ENCODE measurements at places on chromosomes 1 and 21. TPM values are rescaled to one million over a fixed set of nuclear protein-coding genes. Genes with fewer than 3 reads are reported as not detected.
A peak's percentile ranks its signal among the peaks of the same experiment; 100 is the strongest.

Gene C1orf94
- polyA plus RNA-seq = 0.10 TPM

Gene LCE2B
- 0.53 TPM for polyA plus RNA-seq

Gene FCGR1A
- not detected for polyA plus RNA-seq

Gene KLHDC8A
- not detected for polyA plus RNA-seq

DNA sequence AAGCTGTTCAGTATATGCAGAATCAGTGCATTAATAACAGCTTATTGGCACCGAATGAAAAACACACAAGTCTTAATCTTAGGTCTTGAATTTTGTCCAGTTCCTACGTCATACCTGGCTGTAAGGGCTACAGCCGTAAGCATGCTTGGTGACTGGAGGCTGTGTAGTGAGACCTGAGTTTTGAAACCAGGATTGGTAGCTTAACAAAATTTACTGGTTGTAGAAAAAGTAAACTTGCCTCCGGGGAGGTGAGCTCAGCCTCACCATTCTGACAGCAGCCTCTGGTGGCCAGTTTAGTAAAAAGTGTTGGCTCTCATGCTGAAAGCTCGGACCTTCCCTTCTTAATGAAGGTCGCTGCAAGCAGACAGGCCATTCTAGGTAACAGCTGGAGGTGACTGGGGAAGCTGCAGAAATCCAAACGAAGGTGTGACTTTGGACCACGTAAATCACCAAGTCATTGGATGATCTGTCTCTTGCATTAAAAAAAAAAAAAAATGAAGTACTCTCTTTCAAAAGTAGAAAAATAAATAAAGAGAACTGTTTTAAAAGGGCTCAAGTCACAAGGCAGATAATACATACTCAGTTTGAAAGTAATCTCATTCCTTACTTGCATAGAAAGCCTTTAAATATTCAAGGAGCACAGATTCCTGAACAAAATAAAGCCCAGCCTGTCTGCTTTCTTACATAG is 48.9 kb downstream of the HLCS start:
- no peaks in the 10 kb centered on the region for H3K36me3 ChIP-seq
- H3K4me3 ChIP-seq = no peak overlapping the region
- H3K27ac ChIP-seq = no peak overlapping the region
- DNase-seq = peak; percentile 76

DNA sequence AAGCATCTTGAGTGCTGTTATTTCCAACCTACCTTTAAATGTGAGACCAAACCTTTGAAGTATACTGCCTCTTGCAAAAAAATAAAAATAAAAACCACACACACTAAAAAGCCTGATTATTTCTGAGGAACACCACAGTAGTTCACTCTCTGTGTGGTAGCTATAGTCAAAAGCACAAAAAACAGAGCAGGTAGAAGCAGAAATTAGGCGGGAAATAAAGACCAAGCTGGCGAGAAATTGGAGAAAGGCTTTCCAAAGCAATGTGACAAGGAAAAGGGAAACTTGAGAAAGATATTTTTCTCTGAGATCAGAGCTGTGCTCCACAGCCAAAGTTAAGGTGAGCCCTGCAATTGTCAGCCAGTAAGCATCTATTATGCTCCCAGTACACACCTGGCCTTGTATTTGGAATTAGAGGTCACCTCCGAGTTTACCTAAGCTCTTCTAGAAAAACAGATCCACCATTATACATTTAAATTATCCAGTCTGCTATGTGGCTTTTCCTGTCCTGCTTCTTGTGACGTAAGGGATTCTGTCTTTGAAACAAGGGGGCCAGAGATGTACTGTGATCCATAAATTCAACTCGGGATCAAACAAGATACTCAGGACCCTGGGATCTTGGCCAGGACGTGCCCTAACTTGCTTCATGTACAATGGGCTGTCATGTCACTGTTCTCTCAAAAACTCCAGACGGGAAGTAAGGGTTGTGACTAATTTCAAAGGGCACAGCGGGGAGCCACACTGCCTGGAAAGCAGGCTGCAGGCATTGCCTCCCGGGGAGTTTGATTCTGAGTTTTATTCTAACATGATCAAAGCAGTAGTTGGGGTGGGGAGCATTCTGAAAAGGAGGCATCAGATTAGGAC is 39.8 kb upstream of the RAB4A start:
- H3K36me3 ChIP-seq = no peaks in the 10 kb centered on the region
- H3K4me3 ChIP-seq = no peak overlapping the region
- no peak for DNase-seq
- no peaks in the 10 kb centered on the region for H3K4me1 ChIP-seq
- H3K27ac ChIP-seq = no peak overlapping the region

- H3K4me3 ChIP-seq = no peak overlapping the region
- H3K27me3 ChIP-seq = no peaks in the 10 kb centered on the region
- H3K36me3 ChIP-seq = no peaks in the 10 kb centered on the region
- no peaks in the 10 kb centered on the region for H3K4me1 ChIP-seq
- no peak for DNase-seq
Observed at GRCh38 chr1:184354719-184355118, 32.1 kb upstream of the C1orf21 start.

DNA sequence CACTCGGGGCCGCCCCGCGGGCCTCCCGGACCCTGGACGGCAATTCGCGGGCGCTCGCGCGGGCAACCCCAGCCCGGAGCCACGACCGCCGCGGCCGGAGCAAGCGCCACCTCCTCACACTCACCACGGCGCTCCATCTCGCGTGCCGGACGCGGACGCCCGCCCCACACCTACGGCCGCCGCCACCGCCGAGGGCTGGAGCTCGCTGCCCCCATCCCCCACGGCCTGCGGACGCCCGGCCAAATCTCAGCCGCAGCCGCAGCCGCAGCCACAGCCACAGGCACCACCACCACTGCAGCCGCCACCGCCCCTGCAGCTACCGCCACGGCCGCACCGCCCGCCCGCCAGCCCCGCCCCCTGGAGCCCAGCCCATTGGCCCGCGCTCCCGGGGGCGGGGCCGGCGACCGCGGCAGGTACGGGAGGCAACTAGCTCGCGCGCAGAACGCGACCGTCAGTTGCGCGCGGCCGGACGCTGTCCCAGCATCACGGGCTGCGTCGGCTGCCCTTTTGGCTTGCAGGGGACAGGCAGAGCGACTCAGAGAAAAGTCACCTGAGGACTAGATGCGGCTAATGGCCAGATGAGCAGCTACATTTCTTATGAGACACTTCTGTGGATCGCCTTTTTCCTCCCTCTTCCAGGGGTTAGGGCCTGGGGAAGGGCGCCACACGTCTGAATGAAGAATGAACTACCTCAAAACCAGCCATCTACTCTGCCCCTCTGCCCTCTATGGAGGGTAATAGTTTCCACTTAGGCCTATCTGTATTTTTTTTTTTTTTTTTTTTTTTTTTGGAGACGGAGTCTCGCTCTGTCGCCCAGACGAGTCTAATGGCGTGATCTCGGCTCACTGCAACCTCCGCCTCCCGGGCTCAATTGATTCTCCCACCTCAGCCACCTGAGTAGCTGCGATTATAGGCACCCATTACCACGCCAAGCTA is at the start of gene ARHGAP29:
Gene ARHGAP29 (minus strand): TSS at position 294 of the 936 bp plus-strand sequence. CDS start 5,973 bp downstream, outside the sequence.
- DNase-seq = peak; percentile 44
- peak within 1 kb of the TSS; percentile 57 for H3K27ac ChIP-seq

DNA sequence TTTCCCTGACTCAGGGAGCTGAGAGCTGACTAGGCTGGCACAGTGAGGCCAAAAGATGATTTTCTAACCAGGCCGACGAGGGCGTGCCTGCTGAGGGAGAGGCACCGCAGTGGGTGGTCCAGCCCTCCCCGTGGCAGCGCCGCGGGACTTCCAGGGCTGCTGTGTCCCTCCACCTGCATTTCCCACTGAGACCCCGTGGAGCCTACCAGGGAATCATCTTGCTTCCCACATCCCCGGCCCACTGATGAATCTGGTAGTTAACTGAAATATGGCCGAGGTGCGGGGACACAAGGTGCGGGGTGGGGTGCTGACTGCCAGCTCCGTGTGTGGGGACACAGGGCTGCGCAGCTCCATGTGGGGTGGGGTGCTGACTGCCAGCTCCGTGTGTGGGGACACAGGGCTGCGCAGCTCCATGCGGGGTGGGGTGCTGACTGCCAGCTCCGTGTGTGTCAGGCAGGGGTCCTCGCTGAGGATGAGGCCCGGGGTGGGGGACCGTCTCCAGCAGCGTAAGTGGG is 10.4 kb downstream of the WRAP73 start:
- no peaks in the 10 kb centered on the region for H3K4me1 ChIP-seq
- H3K27ac ChIP-seq = no peak overlapping the region
- no peaks in the 10 kb centered on the region for H3K27me3 ChIP-seq
- DNase-seq = no peak

DNA sequence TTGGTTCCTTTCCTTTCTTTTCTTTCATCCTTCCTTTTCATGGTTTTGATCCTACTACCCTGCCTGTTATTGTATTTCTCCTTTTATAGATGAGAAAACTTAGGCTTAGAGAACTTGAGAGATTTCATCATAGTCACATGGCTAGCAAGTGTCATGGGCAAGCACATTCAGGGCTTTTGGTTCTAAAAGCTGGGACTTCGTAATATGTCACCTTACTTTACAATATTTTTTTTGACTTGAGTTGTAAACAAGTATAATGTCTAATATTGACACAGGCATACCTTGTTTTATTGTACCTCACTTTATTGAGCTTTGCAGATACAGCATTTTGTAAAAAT is 70.7 kb downstream of the MTR start:
- no peaks in the 10 kb centered on the region for H3K4me1 ChIP-seq
- no peak overlapping the region for H3K27ac ChIP-seq
- DNase-seq = no peak
- H3K27me3 ChIP-seq = no peaks in the 10 kb centered on the region

All from fibroblast of lung (primary cell).